Activated B cell treated with CpG ODN at 0.5 μM for 24 hours (primary cell): ENCODE measurements at places on chromosomes 5 and 9. TPM values are rescaled to one million over a fixed set of nuclear protein-coding genes. Genes with fewer than 3 reads are reported as not detected.

- H3K4me3 ChIP-seq = no peak overlapping the region
- H3K4me1 ChIP-seq = no peaks in the 10 kb centered on the region
- peaks cover 3% of the 10 kb centered on the region for H3K27me3 ChIP-seq
- no peaks in the 10 kb centered on the region for H3K36me3 ChIP-seq
Measured at GRCh38 chr5:107794741-107795140, 124.0 kb upstream of the EFNA5 start.

DNA sequence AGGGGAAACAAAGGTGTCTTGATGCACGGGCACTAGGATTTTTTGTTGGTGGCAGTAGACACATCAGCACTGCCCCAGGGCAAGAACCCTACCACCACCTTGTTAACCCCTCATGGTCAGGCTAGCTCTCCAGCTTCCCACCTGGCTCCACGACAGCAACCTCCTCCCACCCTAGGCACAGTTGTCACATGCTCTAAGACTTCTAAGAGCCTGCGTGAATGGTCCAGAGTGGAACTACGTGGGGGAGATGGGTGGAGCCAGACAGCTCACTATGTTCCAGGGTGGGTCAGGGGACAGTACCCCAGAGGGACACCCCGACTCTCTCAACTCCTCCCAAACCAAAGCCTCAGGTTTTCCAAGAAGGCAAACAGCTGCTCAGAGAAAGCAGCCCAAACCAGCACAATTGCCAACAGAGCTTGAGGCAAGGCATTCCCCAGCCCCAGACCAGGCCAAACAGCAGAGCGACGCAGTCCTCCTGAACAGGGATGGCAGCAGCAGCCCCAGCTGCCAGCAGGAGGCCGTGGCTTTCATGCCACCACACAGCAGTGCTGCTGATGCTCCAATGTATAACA is 78.0 kb downstream of the NRG2 start:
- H3K27me3 ChIP-seq = peaks cover 14% of the 10 kb centered on the region
- no peaks in the 10 kb centered on the region for H3K36me3 ChIP-seq
- H3K4me3 ChIP-seq = no peak overlapping the region
- DNase-seq = no peak

DNA sequence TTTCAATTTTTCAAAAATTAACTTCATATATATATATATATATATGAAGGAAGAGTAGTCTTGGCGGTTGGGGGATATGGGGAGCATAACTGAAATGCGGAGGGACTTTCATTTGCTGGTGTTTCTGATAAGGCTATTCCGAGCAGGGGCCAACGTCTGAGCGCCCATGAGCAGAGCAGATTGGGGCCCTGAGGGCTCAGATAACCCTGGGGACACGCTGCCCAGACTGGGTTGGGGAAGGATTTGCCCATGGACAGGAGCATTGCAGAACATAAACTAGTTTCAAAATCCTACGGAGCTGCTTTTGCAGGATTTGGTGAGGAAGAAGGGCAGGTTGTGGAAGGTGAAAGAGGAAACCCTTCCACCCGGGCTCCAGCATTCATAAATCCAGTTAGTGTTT is 240.2 kb downstream of the IRX1 start:
- no peak for DNase-seq
- H3K4me3 ChIP-seq = no peak overlapping the region
- H3K36me3 ChIP-seq = no peaks in the 10 kb centered on the region

GRCh38 chr5:173880306-173880985 is 7.7 kb upstream of the CPEB4 start:
- no peak overlapping the region for H3K27ac ChIP-seq
- H3K36me3 ChIP-seq = no peaks in the 10 kb centered on the region
- no peak for DNase-seq
- no peaks in the 10 kb centered on the region for H3K27me3 ChIP-seq

DNA sequence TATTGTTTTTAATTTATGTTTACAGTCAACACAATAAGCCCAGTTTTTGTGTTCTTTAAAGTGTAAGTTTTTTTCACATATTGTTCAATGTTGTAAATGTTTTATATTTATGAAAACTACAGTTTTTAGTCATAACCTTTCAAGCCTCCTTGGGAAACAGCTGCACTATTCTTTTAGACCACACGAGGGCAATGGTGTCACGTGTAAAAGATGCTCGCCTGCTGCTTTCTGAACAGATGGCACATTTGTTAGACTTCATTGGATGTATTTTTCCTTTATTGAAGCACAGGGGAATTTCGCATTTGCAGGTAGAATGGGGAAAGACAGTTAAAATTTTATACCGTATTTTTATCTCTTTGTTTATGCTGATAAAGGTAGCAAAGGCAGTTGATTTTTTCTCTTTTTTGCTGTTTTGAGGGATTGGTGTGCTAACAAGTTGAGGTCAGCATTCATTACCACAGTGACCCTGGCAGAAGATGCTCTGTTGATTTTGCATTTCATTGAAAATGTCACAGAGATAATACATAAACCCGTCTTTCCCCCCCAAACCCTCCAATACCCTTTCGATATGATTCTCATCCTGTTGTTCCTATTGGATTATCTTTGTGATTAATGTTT is 59.0 kb downstream of the MAT2B start:
- peak; percentile 21 for DNase-seq
- peaks cover 38% of the 10 kb centered on the region for H3K27me3 ChIP-seq
- no peak overlapping the region for H3K27ac ChIP-seq

- H3K4me1 ChIP-seq = no peaks in the 10 kb centered on the region
- H3K27ac ChIP-seq = no peak overlapping the region
- H3K27me3 ChIP-seq = no peaks in the 10 kb centered on the region
- no peaks in the 10 kb centered on the region for H3K36me3 ChIP-seq
Measured at GRCh38 chr9:728535-728934, 113.0 kb upstream of the DMRT1 start.

DNA sequence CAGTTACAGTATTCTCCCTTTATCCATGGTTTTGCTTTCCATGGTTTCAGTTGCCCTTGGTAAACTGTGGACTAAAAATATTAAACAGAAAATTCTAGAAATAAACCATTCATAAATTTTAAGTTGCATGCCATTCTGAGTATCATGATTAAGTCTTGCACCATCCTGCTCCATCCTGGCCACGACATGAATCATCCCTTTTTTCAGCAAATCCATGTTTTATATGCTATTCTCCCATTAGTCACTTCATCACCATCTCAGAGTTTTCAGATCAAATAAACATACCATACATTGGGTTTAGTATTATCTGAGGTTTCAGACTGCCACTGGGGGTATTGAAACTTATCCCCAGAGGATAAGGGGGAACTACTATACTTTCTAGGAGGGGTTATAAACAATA is 234.4 kb upstream of the ATP10B start:
- DNase-seq = no peak
- H3K27ac ChIP-seq = no peak overlapping the region
- H3K36me3 ChIP-seq = no peaks in the 10 kb centered on the region

GRCh38 chr9:36138901-36139300 is 2.4 kb downstream of the GLIPR2 start:
- DNase-seq = no peak
- H3K36me3 ChIP-seq = peaks cover 8% of the 10 kb centered on the region
- H3K27ac ChIP-seq = peak overlapping the region; percentile 30
- H3K4me3 ChIP-seq = no peak overlapping the region
- H3K27me3 ChIP-seq = no peaks in the 10 kb centered on the region
- peaks cover 78% of the 10 kb centered on the region for H3K4me1 ChIP-seq

- DNase-seq = no peak
- H3K4me3 ChIP-seq = no peak overlapping the region
- H3K27ac ChIP-seq = no peak overlapping the region
Measured at GRCh38 chr9:131522257-131523085, 8.6 kb downstream of the UCK1 start.

DNA sequence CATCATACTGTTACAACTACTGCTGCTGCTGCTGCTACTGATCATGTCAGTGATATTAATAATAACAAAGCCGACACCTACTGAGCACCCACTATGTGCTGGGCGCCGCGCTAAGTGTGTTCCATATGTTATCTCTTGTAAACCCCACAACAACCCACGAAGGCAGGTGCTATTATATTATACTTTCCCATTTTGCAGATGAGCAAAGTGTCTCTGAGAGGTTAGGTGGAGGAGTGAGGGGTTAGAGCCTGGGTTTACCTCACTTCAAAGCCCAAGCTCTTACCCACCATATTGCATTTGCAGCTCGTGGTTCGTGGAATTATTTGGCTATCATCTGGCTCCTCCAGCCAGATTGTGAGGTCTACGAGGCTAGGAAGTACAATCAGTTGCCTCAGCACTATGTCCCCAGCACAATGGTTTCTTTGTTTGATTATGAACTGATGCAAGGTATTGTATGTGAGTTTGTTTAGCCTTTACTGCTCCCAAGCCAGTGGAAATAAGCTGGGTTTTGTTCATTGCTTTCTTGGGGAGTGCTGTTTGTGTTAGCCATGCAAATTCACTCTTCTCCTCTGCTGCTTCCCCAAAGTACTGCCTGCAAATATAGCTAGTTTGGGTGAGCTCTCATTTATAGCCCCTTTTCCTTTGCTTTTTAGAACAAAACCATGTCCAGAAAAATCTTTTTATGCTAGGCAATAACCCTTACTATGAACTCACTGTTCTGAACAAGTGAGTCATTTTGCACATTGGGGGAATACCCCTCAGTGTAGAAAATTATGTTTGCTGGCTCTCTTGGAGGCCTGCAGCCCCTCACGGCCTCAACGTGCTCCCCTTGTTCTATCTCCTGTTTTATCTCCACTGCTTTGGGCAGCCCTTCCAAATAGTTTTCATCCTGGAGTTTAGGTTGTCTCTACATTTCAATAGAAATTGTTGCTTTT is 47.9 kb downstream of the ALG2 start:
- no peaks in the 10 kb centered on the region for H3K36me3 ChIP-seq
- DNase-seq = no peak
- H3K27me3 ChIP-seq = no peaks in the 10 kb centered on the region

- no peak overlapping the region for H3K4me3 ChIP-seq
- no peak for DNase-seq
- H3K27me3 ChIP-seq = peaks cover 19% of the 10 kb centered on the region
- H3K36me3 ChIP-seq = no peaks in the 10 kb centered on the region
- H3K4me1 ChIP-seq = peaks cover 4% of the 10 kb centered on the region
- no peak overlapping the region for H3K27ac ChIP-seq
Measured at GRCh38 chr5:96610747-96611146, 51.4 kb upstream of the CAST start.

Gene TEX48
- not detected in 2 replicates for total RNA-seq

DNA sequence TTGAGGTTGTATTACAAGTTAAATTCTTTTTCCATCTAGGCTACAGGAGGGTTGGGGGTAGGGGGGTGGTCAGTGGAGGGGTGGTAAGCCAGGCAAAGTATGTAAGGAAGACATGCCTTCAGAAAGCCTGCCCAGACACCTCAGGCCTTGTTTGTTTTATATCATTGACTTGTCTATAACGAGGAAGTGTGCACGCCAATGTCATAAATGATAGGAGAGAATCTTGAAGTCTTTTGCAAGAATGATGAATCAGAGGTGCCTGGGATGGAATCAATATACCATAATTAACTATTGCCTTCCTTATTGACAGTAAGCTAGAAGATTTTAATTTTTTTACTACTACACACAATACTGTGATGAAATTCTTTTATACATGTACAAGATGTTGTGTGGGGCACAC is 90.7 kb downstream of the SEC61B start:
- H3K4me3 ChIP-seq = no peak overlapping the region
- H3K36me3 ChIP-seq = no peaks in the 10 kb centered on the region
- H3K27me3 ChIP-seq = peaks cover 6% of the 10 kb centered on the region
- no peaks in the 10 kb centered on the region for H3K4me1 ChIP-seq
- no peak overlapping the region for H3K27ac ChIP-seq

- H3K36me3 ChIP-seq = no peaks in the 10 kb centered on the region
- DNase-seq = no peak
- H3K27ac ChIP-seq = no peak overlapping the region
- no peaks in the 10 kb centered on the region for H3K4me1 ChIP-seq
- H3K27me3 ChIP-seq = peaks cover 12% of the 10 kb centered on the region
- no peak overlapping the region for H3K4me3 ChIP-seq
Measured at GRCh38 chr5:145847499-145848497, 12.7 kb upstream of the PRELID2 start.

GRCh38 chr9:16277471-16277960 is 593.0 kb downstream of the BNC2 start:
- no peaks in the 10 kb centered on the region for H3K36me3 ChIP-seq
- no peaks in the 10 kb centered on the region for H3K27me3 ChIP-seq
- H3K4me3 ChIP-seq = no peak overlapping the region
- H3K4me1 ChIP-seq = no peaks in the 10 kb centered on the region
- DNase-seq = no peak

- H3K4me1 ChIP-seq = no peaks in the 10 kb centered on the region
- H3K36me3 ChIP-seq = no peaks in the 10 kb centered on the region
- no peak overlapping the region for H3K4me3 ChIP-seq
- H3K27me3 ChIP-seq = no peaks in the 10 kb centered on the region
Measured at GRCh38 chr9:23307731-23308513, 518.1 kb downstream of the ELAVL2 start.

Gene PPIP5K2
- total RNA-seq = 60.7 and 76.1 TPM in 2 replicates

DNA sequence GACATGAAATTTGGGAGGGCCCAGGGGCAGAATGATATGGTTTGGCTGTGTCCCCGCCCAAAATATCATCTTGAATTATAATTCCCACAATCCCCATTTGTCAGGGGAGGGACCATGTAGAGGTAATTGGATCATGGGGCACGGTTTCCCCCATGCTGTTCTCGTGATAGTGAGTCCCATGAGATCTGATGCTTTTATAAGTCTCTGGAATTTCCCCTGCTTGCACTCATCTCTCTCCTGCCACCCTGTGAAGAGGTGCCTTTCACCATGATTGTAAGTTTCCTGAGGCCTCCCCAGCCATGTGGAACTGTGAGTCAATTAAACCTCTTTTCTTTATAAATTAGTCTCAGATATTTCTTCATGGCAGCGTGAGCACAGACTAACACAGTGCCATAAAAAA is 11.3 kb downstream of the FBXO10 start:
- H3K36me3 ChIP-seq = peaks cover 37% of the 10 kb centered on the region
- peak overlapping the region; percentile 92 for H3K27ac ChIP-seq
- peak overlapping the region; percentile 78 for H3K4me3 ChIP-seq
- H3K4me1 ChIP-seq = peaks cover 87% of the 10 kb centered on the region
- no peaks in the 10 kb centered on the region for H3K27me3 ChIP-seq

GRCh38 chr5:173896631-173897030 is 8.5 kb downstream of the CPEB4 start:
- H3K36me3 ChIP-seq = peaks cover 14% of the 10 kb centered on the region
- no peaks in the 10 kb centered on the region for H3K27me3 ChIP-seq
- no peak overlapping the region for H3K27ac ChIP-seq
- peaks cover 39% of the 10 kb centered on the region for H3K4me1 ChIP-seq
- no peak for DNase-seq

Gene HDAC3
- 101 and 102 TPM in 2 replicates for total RNA-seq

DNA sequence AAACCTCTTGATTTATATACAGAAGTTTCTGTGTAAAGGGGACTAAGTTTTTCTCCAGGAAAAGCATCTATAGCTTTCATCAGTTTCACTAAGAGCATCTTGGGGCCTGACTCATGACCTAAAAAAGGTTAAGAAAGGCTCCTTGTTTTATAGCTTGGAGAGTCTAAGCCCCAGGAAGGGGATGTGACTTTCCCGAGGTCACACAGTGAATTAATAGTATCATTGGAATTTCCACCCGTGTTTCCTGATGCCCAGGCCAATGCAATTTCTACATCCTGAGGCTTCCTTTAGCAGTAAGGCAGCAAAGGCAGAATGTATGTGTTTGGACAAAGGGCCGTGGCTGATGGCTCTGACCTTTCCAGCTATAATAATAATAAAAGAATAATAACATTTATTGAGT is 8.6 kb downstream of the MORN5 start:
- no peaks in the 10 kb centered on the region for H3K36me3 ChIP-seq
- no peaks in the 10 kb centered on the region for H3K4me1 ChIP-seq
- H3K27me3 ChIP-seq = peaks cover 41% of the 10 kb centered on the region
